ENCODE measurements at places on chromosomes 1 and 21. TPM values are rescaled to one million over a fixed set of nuclear protein-coding genes. Genes with fewer than 3 reads are reported as not detected.

DNA sequence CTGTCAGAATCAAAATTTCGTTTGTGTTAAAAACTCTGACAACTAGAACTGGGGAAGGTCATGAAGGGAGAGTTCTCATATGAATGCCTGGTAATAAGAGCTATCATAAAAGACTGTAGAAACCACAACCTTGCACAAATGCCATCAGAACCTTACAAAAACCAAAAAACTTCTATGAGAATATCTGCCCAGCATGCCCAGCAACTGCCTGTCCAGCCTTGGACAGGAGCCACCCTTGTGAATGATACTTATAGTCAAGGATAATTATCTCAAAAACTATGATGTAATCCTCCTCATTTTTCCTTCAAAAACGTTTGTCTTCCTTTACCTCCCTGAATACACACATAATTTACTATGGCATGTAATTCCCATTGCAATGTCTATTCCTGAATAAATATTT, 53.4 kb upstream of the C1orf185 start:
- no peak for DNase-seq

DNA sequence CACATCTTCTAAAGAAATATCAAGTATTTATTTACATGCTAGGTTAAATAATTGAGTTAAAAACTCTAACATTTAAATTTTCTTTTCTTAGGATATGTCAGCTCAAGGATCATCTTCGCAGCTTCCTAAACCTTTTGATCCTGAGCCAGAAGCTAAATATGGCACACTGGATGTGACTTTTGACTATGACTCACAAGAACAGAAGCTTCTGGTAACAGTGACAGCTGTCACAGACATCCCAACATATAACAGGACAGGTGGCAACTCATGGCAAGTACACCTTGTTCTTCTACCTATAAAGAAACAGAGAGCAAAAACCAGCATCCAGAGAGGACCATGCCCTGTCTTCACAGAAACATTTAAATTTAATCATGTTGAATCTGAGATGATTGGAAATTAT, 132.7 kb upstream of the SERTAD4 start:
- no peak for DNase-seq

- no peak for DNase-seq
Observed at GRCh38 chr1:68319907-68320306, 87.6 kb upstream of the WLS start.

DNA sequence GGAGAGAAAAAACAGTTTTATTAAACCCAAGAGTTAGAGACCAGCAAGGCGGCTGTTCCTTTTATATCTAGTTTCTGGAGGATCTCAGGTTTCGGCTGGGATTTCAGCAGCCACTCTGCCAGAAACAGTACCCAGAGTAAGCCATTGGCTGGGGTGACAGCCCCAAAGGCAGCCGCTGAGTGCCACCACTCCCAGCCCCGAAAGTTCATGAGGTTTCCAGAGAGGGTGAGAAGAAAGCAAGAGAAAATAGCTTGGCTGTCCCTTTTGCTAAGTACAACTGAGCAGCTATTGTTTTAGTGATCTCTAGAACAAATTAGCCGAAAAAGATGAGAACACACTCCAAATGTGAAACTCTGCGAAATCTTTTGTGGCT, 1.2 kb downstream of the SH3BGR start:
- no peak for DNase-seq

DNA sequence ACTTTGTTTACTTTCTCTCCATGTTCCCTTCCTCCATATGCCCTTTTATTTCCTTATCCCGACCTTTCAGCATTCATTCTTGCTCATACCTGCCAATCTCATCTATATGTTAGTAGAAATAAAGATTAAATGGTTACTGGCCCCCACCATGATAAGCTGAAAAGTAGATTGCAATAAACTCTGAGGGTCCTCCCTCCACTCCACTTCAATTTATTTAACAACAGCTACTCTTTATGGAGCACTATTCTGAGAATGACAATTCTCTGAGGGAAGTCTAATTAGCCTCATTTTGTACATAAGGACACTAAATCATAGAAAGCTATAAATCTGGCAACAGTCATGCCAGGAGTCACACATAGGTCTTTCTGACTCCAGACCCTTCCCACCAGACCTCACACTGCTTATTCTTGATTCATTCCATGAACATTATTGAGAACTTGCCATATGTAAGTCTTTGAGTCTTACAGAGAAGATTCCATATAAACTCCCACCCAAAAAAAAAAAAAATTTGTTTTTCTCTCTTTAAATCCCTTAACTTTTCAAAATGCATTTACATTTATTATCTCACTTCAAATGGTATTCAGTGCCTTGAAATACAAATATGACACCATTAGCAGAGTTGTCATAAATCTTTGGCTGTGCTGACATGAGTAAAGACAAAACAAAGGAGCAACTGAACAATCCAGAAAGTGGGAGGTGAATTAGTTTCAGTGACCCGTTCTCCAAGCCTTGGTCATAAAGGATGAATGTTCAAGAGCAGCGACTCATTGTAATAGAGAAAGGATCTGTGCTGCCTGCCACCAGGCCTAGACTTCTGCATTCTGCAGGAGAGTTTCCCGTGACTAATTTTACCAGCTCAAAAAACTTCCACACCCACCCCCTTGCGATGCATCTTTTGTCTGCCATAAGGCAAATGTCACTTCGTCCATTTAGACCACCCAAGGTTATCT, 28.5 kb downstream of the PALMD start:
- no peak for DNase-seq

- DNase-seq, result no peak
Observed at GRCh38 chr1:19974822-19975416, 4.5 kb downstream of the PLA2G2A start.

GRCh38 chr1:3954170-3955169, 54.4 kb upstream of the C1orf174 start:
- DNase-seq, result no peak

GRCh38 chr1:161817176-161817730, 51.1 kb downstream of the ATF6 start:
- DNase-seq, result no peak

- no peak for DNase-seq
Observed at GRCh38 chr1:109214695-109215623, 1.2 kb downstream of the SARS1 start.

DNA sequence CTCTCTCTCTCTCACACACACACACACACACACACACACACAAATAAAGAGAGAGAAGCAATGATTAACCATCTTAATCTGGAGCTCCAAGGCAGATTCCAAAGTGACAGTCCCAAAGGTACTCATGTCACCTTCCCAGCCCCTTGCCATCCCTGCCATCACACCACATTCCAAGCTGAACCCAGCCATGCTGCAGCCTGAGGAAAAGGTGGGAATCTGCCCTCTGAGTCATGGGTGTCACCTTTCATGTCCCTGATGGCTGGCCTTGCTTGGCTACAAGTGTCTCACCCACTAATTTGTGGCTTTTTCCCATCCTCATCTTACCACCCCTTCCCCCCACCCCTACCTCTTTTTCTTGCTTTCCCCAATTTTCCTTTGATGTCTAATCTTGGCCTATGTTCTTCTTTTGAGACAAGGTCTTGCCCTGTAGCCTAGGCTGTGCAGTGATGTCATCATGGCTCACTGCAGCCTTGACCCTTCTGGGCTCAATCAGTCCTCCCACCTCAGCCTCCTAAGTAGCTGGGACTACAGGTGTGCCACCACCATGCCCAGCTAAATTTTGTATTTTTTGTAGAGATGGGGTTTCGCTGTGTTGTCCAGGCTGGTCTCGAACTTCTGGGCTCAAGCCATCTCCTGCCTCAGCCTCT, 3.2 kb downstream of the ANXA9 start:
- DNase-seq, result no peak

GRCh38 chr1:220631238-220631815, 58.8 kb upstream of the C1orf115 start:
- no peak for DNase-seq

- DNase-seq, result no peak
Observed at GRCh38 chr1:166166329-166166697, 488 bp downstream of the FAM78B start.

DNA sequence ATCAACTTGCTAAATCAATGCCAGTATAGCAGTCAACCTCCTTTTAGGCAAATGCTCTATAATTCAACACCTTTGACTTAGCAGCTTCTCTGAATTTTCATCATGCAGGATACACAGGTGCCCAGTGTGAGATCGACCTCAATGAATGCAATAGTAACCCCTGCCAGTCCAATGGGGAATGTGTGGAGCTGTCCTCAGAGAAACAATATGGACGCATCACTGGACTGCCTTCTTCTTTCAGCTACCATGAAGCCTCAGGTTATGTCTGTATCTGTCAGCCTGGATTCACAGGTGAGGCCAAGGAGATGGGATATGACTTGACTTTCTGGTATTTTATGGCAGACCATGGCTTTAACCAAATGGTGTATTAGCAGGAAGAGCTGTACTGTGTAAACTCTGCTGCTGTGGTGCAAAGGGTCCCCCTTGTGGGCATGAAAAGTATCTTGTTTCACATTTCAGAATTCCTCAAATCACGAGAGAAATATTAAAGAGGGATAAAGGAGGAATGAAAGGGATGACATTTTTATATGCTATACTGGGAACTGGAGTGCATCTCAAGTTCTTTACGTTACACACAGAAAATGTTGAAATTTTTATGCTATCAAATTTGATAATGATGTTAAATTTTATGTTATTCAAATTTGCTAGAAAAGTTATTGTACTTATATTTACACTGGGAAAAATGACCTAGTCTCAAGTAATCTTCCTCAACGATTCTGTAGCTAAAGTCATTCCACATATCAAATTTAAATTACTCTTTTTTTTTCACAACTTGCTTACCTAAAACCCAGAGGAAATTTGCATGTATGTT, 88.9 kb downstream of the CRB1 start:
- DNase-seq, result no peak

DNA sequence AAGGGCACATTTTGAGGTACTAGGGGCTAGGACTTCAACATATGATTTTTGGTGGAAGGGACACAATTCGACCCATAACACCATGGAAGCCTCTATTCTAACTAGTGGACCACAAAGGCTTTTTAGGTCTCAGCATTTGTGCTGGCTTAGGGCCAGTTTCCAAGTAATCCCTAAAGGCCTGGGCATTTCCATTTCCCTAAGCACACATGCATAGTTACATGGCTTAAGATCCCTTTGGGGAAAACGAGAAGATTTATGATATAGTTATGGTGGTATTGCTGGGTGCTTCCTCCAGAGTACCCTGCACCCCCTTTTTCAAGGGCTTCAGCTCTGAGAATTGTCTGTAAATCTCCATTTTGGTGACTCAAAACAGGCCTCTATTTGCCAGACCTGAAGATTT, 28.2 kb upstream of the TMEM54 start:
- no peak for DNase-seq

DNA sequence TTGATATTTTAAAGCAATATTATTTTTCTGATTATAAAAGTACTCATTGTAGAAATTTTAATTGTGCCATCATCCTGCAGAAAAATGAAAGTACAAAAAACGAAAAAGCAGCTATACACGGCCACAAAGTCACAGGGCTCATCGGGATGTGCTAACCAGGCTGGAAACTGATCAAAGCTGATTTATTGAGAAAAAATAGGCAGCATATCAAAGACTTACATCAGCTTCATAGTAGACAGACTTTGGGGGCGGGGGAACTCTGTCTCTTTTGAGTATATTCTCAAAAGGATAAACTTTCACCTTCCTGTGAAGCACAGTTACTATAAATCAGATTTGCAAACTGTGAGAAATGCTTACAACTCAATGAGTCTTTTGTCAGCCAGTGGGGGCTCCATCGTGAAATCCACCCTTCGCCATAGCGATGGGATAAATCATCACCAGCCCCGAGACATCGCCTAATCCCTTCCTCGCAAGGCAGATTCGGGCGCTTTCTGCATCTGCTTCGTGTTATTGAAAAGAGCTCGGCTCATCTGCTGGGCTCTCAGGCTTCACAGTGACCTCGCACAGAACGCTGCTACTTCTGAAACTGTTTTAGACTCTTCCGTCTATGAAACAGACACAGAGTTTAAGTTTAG, 69.2 kb upstream of the ERG start:
- no peak for DNase-seq

DNA sequence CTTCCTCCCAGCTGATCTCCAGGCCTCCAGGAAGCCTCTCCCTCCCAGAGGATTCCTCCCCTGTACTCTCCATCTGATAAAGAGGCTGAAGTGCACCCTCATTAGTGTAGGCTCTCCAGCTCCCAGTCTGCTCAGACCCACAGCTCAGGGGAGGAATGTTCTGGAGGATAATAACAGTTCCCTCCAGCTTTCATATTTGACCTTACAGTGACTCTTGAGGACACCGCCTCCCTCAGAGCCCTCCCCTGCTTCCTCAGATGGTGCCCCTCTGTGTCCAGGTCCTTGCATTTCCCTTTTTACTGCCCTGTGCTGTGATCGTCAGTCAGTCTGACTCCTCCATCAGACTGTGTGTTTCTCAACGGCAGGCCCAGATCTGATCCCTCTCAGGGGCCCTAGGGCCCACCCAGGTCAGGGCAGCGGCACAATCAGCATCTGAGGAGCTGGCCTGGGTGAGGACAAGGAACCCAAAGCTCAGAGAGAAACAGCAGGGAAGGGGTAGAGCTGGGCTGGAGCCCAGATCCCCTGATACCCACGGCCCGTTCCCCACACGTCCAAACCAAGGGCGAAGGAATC, 1.1 kb upstream of the SHISAL2A start:
- no peak for DNase-seq

GRCh38 chr1:241213139-241213538, 143.9 kb downstream of the RGS7 start:
- DNase-seq, result no peak

- DNase-seq, result no peak
Observed at GRCh38 chr21:15051644-15052458, 12.9 kb downstream of the NRIP1 start.

GRCh38 chr1:222053790-222054294, 312.0 kb upstream of the DUSP10 start:
- no peak for DNase-seq

DNA sequence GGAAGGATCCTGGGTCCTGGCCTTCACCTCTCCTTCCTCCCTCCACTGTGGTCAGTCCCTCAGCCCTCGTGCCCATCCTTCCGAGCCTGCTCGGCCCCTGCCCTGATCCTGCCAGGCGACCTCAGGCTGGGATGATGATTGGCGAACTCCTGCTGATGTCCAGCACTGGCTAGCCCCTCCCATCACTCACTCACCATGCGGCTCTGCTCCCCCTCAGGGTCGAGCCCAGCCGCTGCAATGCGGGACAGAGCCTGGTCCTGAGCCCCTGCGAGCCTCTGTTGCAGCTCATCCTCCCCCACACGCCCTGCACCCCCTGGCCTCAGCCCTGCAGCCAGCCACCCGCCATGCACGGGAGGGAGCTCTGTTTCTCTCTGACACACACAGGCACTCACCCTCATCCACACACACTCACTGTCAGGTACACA, 100.2 kb downstream of the DMRTB1 start:
- DNase-seq, result peak; percentile 48

The GBP5 gene
- total RNA-seq, result not detected

The OR10J1 gene
- not detected for total RNA-seq

The DIO1 gene
- total RNA-seq, result not detected

The GPR25 gene
- total RNA-seq, result not detected

The FTCD gene
- total RNA-seq, result not detected

The OR6K3 gene
- total RNA-seq, result not detected

The NBPF10 gene
- 7.4 TPM for total RNA-seq

The TMPRSS3 gene
- 1.0 TPM for total RNA-seq

The PTPN22 gene
- 0.76 TPM for total RNA-seq

Data from suprapubic skin (tissue), 4 donors.